ENCODE measurements at places on chromosomes 16 and 17. TPM values are rescaled to one million over a fixed set of nuclear protein-coding genes. Genes with fewer than 3 reads are reported as not detected.

The C17orf100 gene
- total RNA-seq = 0.70 TPM

The CASKIN1 gene
- total RNA-seq = 7.9 TPM

The GAS7 gene
- 4.8 TPM for total RNA-seq

The EVI2B gene
- not detected for total RNA-seq

The GALK1 gene
- total RNA-seq = 38.4 TPM

The GNG13 gene
- total RNA-seq = not detected

DNA sequence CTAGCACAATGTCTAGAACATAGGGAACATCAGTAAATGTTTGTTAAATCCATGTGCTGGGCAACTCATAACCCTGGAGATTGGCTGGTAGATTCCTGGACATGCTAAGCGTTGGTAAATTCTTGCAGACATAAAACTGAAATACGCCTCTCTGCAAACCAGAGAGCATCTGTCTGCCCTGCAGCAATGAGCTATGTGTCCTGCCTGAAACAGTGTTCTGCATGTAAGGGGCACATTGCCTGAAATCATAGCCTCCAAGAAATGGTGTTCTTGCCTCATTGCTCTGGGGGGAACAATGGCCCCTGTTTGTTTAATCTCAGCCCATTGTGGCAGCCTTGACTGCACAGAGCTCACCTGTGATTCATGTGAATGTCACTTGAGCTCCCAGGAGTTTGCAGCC, 113.5 kb upstream of the CCL2 start:
- H3K36me3 ChIP-seq = no peaks in the 10 kb centered on the region
- H3K27me3 ChIP-seq = no peaks in the 10 kb centered on the region
- no peak overlapping the region for H3K27ac ChIP-seq
- H3K4me3 ChIP-seq = no peak overlapping the region
- no peak for DNase-seq
- H3K4me1 ChIP-seq = peaks cover 7% of the 10 kb centered on the region

- no peak overlapping the region for H3K27ac ChIP-seq
- no peak for DNase-seq
These were observed 377.7 kb upstream of the ERCC4 start for GRCh38 chr16:13542284-13542683.

- no peak overlapping the region for H3K4me3 ChIP-seq
- no peak overlapping the region for H3K27ac ChIP-seq
- DNase-seq = no peak
- peaks cover 2% of the 10 kb centered on the region for H3K4me1 ChIP-seq
- H3K27me3 ChIP-seq = no peaks in the 10 kb centered on the region
These were observed 3.3 kb downstream of the ASPHD1 start for GRCh38 chr16:29903590-29903989.

- DNase-seq = peak; percentile 86
- H3K27ac ChIP-seq = no peak overlapping the region
These were observed 13.0 kb upstream of the SPNS3 start for GRCh38 chr17:4420692-4421131.

- no peaks in the 10 kb centered on the region for H3K36me3 ChIP-seq
- no peaks in the 10 kb centered on the region for H3K4me1 ChIP-seq
- H3K27ac ChIP-seq = no peak overlapping the region
- DNase-seq = no peak
- H3K27me3 ChIP-seq = peaks cover 19% of the 10 kb centered on the region
These were observed 3.5 kb downstream of the SMTNL2 start for GRCh38 chr17:4587803-4588202.

DNA sequence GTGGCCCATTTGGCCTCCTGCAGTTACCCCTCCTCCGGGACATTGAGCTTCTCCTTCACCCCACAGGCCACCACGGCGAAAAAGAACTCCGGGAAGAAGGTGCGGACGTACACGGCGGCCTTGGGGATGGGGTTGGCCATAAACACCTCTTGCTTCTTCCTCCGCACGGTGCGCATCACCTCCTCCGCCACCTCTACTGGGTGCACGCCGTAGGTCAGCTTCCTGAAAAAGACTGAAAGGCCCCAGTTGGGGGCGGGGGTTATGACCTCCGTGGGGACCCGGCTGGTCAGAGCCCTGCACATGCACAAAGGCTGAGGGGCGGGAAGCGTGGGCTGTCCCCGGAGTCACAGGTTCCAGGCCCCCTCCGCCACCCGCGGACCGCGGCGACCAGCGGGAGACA, 19.9 kb downstream of the DHRS7C start:
- no peak overlapping the region for H3K4me3 ChIP-seq
- H3K27ac ChIP-seq = no peak overlapping the region
- no peaks in the 10 kb centered on the region for H3K27me3 ChIP-seq
- H3K36me3 ChIP-seq = no peaks in the 10 kb centered on the region
- no peak for DNase-seq

GRCh38 chr16:2190659-2191445, 5.6 kb downstream of the CASKIN1 start:
- no peak overlapping the region for H3K4me3 ChIP-seq
- H3K27ac ChIP-seq = no peak overlapping the region
- no peaks in the 10 kb centered on the region for H3K4me1 ChIP-seq
- no peaks in the 10 kb centered on the region for H3K27me3 ChIP-seq
- no peaks in the 10 kb centered on the region for H3K36me3 ChIP-seq
- no peak for DNase-seq

DNA sequence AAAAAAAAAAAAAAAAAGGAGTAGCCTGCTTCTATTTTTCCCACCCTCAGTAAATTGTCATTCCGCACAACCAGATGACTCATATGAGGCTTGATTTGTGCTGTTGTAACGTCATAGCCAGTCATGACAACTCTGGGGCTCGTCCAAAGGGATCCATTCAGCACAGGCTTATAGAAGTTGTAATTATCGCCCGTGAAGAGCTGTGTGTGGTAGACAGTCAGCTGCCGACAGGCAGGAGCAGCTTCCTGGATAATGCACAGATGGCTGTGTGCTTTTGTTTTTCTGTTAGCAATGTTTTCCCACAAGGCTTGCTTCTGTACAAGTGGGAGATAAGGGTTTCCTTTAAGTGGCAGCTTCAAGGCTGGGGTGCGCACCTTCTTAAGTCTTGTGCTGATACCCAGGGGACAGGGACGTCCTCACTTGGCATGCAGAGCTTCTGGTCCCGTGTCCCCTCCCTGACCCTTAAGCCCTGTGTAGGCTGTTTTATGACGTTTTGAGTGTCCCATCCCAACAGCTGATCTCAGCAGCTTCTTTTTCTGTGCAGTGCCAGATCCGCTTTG, 26.0 kb downstream of the SNX29 start:
- H3K4me3 ChIP-seq = no peak overlapping the region
- DNase-seq = no peak
- no peaks in the 10 kb centered on the region for H3K4me1 ChIP-seq
- no peaks in the 10 kb centered on the region for H3K36me3 ChIP-seq

- no peaks in the 10 kb centered on the region for H3K27me3 ChIP-seq
- DNase-seq = peak; percentile 99
- H3K27ac ChIP-seq = no peak within 1 kb of the TSS
- H3K36me3 ChIP-seq = no peaks in the 10 kb centered on the region
- H3K4me3 ChIP-seq = peak within 1 kb of the TSS; percentile 87
These were observed at the start of gene MMP15 for GRCh38 chr16:58025351-58026138. Gene MMP15, plus strand, starts transcription at chr16:58025754. Its CDS starts 597 bp downstream, at chr16:58026351.

DNA sequence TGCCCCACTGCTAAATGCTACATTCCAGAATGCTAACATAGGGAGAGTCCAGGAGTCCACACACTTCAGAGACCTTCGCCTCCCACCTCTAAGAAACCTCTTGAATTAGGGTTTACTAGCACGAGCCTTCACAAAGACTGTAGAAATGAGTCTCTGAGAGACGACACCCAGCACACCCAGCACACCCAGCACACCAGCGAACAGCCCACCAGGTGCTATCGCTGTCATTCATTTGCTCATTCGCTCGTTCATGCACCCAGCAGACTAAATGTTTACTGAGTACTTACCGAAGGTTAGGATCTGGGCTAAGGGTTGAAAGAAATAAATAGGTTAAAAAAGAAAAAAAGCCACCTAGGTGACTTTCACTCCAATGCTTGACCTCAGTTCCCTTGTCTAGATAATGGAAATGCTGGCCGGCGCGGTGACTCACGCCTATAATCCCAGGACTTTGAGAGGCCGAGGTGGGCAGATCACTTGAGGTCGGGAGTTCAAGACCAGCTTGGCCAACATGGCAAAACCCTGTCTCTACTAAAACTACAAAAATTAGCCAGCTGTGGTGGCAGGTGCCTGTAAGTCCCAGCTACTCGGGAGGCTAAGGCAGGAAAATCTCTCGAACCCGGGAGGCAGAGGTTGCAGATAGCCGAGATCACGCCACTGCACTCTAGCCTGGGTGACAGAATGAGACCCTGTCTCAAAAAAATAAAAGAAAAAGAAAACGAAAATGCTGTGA, 100.8 kb downstream of the ADCY9 start:
- no peak overlapping the region for H3K4me3 ChIP-seq
- no peak overlapping the region for H3K27ac ChIP-seq
- H3K27me3 ChIP-seq = no peaks in the 10 kb centered on the region
- no peaks in the 10 kb centered on the region for H3K36me3 ChIP-seq

GRCh38 chr17:34663714-34664113, 84.3 kb downstream of the TMEM132E start:
- no peak overlapping the region for H3K4me3 ChIP-seq
- no peak for DNase-seq
- no peak overlapping the region for H3K27ac ChIP-seq
- no peaks in the 10 kb centered on the region for H3K27me3 ChIP-seq
- no peaks in the 10 kb centered on the region for H3K36me3 ChIP-seq

- no peak overlapping the region for H3K4me3 ChIP-seq
- H3K36me3 ChIP-seq = peaks cover 15% of the 10 kb centered on the region
These were observed 3.3 kb downstream of the CDK5R1 start for GRCh38 chr17:32490101-32490482.

DNA sequence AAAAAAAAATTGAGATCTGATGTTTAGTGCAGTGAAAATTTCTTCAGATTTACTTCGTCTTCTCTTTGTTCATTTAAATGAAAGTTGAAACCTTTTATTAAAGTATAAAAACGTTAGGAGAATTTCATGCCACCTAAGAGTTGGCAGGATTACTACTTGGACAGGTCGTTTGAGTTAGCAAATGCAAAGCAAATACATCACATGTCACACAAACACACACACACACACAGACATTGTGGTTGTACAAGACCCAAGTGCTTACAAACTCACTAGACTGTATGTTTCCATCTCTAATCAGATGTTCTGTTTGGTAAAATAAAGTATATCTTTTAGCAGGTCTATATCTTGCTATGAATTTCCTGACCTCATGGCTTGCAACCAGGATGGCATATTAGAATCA, 185.6 kb upstream of the COX10 start:
- no peak overlapping the region for H3K4me3 ChIP-seq
- H3K27me3 ChIP-seq = no peaks in the 10 kb centered on the region
- peaks cover 15% of the 10 kb centered on the region for H3K36me3 ChIP-seq
- no peak for DNase-seq

- no peaks in the 10 kb centered on the region for H3K27me3 ChIP-seq
- H3K4me1 ChIP-seq = no peaks in the 10 kb centered on the region
- peaks cover 18% of the 10 kb centered on the region for H3K36me3 ChIP-seq
- no peak overlapping the region for H3K27ac ChIP-seq
- DNase-seq = no peak
- no peak overlapping the region for H3K4me3 ChIP-seq
These were observed 16.5 kb upstream of the LIMD2 start for GRCh38 chr17:63716426-63716825.

- H3K36me3 ChIP-seq = peaks cover 14% of the 10 kb centered on the region
- peaks cover 3% of the 10 kb centered on the region for H3K4me1 ChIP-seq
These were observed 2.1 kb downstream of the PSMB10 start for GRCh38 chr16:67934306-67935100.

DNA sequence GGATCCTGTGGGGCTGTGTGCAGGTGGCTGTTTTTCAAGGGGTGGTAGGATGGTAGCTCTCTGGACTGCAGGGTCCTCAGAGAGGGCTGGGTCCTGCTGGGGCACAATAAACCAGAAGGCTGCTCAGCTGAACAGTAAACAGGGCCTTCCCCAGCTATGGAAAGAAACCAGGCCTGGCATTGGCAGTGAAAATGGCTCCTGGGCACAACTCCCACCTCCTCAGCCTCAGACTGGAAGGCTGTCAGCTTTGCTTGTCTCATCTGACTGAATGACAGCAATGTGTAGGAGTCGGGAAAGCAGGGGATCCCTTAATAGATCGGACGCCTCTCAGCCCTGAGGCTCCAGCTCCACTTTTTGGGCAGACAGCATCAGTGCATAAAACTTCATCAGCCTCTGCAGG, 59.8 kb upstream of the NLRP1 start:
- no peaks in the 10 kb centered on the region for H3K36me3 ChIP-seq
- no peak overlapping the region for H3K27ac ChIP-seq
- no peak overlapping the region for H3K4me3 ChIP-seq
- H3K4me1 ChIP-seq = no peaks in the 10 kb centered on the region
- no peaks in the 10 kb centered on the region for H3K27me3 ChIP-seq
- no peak for DNase-seq

DNA sequence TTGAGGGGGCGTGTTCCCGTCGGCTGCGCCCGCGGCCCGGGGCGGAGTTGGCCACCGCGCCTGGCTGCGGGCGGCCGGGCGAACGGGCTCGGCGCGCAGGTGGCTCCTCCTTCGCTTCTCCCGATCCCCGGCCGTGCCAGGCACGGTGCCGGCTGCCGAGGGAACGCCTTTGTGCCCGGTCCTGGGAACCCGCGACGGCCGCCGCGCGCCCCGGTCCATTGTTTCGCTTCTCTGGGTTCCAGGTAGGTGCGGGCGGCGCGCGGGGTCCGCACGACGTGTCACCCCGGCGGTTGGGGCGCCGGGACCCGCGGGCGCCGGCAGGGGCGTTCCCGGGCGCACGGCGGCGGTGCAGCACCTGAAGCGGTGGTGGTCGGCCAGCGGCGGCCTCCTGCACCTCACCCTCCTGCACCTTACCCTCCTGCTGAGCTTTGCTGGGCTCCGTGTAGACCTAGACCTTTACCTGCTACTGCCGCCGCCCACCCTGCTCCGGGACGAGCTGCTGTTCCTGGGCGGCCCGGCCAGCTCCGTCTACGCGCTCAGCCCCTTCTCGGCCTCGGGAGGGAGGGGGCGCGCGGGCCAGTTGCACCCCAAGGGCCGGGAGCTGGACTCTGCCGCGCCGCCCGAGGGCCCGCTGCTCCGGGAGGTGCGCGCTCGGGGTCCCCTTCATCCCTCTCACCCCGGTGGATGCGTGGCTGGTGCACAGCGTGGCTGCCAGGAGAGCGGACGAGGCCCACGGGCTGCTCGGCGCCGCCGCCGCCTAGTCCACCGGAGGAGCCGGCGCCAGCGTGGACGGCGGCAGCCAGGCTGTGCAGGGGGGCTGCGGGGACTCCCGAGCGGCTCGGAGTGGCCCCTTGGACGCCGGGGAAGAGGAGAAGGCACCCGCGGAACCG, 99.9 kb downstream of the EFCAB13 start:
- peaks cover 4% of the 10 kb centered on the region for H3K36me3 ChIP-seq
- peak; percentile 68 for DNase-seq
- H3K27me3 ChIP-seq = no peaks in the 10 kb centered on the region
- H3K27ac ChIP-seq = no peak overlapping the region

DNA sequence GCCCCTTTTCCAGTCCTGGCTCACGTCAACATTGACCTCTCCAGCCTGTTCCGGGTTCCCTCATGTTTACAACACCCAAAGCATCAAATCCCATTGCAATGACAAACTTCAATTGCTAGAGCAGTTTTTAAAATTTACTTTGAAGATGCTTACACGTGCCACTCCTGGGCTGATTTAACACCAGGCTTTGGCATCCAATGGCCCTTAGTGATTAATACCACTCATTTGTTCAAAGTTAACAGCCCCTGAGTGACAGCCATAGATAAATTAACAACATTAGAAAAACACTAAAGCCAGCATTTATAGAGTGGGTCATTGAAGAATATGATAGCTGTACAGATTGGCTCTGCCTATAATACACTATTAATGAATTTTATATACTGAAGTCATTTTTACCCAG, 135.1 kb downstream of the PMP22 start:
- no peak overlapping the region for H3K4me3 ChIP-seq
- H3K36me3 ChIP-seq = no peaks in the 10 kb centered on the region
- H3K27ac ChIP-seq = no peak overlapping the region
